Tibial artery (tissue), 4 donors: ENCODE measurements at places on chromosomes 7 and 10.

- DNase-seq: no peak
Measured at GRCh38 chr10:21293518-21294356, 231.7 kb downstream of the SKIDA1 start.

- no peak for DNase-seq
Measured at GRCh38 chr7:11576310-11576709, 255.7 kb downstream of the THSD7A start.

GRCh38 chr7:83824214-83824613, 175.3 kb upstream of the SEMA3E start:
- no peak for DNase-seq

GRCh38 chr7:43779045-43779812, 20.7 kb downstream of the BLVRA start:
- peak; percentile 16 for DNase-seq

DNA sequence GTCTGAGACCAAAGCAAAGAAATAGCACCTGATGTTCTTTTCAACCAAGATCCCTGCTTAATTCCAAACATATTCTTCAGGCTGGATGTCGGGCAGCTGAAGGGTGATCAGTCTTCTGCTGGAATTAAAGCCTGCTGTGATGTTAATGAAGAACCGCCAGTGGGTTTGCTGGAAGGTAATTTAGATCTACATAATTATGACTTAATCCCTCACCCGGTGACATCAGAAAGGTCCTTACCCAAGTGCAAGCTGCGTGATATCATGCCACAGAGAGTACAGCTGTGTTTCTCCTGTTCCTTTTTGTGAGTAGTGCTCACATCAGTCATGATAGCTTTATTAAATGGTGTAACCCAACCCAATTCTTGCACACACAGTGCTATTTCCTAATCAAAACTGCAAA, 29.1 kb upstream of the LRGUK start:
- no peak for DNase-seq

DNA sequence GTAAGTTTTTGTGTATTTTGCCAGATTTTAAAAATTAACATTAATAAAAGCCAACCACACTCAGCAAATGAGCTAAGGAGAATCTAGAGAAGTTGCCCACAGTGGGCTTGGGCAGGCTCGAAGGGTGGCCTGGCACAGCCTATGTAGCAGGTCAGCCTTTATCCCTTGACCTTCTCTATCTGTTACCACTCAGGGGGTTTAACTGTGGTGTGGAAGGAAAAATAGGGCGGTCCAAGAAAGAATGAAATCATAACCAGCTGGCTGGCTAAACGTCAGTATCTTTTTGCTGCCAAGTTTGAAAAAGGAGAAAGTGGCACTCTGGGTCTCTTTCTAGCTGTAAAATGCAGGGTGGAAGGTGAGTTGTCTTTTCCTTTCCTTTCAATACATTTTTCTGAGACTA, 130.3 kb upstream of the ASAH2 start:
- DNase-seq: no peak

- no peak for DNase-seq
Measured at GRCh38 chr10:102759497-102760210, 15.9 kb downstream of the WBP1L start.

DNA sequence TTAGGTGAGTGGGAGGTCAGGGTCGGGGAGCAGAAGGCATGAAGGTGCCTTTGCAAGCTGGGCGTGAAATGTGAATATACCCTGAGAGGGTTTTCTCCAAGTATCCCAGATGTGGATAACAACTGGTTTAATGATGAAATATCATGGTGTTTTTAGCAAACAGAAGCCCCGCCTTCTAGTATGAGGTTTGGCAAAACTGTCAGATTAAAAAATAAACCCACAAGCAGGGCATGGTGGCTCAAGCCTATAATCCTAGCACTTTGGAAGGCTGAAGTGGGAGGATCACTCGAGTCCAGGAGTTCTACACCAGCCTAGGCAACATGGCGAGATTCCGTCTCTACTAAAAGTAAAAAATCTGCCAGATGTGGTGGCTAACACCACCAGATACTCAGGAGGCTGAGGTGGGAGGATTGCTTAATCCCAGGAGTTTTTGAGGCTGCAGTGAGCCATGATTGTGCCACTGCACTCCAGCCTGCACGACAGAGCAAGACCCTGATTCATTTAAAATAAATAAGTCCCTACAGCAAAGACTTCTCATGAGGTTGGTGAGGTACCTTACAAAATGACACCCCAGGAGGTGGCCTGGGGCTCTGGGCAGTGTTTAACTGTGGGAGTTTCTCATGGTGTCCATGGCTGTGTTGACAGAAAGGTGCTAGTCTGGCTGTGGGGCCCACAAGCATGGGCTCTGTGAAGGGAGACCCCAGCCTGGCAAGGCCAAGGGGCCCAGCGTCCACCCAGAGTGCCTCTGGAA, 6.7 kb upstream of the PWWP2B start:
- peak; percentile 9 for DNase-seq

DNA sequence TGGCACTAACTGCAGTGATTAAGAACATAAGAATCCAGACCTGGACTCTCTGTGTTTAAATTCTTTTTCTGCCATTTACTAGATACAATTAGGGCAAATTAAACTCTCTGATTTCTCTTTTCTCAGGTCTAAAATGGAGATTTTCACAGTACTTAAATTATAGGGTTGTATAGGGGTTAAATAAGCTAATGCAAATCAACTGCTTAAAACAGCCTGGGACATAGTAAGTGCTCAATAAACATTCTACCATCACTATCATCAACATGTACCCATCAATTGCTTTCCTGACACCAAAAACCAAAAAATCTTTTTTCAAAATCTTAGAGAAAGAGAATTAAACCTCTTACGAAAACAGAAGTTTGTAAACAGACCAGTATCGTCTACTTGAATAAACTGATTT, 4.5 kb downstream of the ZNF800 start:
- DNase-seq: no peak

DNA sequence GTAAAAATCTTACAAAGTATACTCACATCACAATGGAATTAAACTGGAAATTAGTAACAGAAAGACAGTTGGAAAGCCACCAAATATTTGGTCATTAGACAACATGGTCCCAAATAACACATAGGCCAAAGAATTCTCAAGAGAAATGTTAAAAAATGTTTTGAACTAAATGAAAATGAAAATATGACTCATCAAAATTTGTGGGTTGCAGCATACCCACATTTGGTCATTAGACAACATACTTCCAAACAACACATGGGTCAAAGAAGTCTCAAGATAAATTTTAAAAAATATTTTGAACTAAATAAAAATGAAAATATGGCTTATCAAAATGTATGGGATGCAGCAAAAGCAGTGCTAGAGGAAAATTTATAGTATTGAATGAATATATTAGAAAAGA, 130.6 kb downstream of the MARCHF5 start:
- no peak for DNase-seq

DNA sequence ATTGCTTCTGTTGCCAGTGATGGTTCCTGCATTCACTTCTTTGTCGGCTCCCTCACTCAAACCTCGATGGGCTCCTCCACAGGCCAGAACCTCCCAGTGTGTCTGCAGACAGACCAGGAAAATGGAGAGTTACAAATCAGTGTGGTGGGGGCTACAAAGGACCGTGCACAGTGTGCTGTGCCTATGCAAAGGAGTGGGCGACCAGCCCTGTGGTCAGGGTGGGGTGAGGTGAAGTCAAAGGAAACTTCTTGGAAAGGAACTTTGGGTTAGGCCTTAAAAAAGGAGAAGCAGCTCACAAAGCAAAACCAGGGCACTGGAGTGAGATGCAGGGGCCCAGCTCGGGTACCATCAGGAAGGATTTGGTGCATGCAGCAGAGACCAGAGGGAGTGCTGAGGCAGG, 304.3 kb upstream of the ZMIZ1 start:
- DNase-seq: peak; percentile 34

- DNase-seq: no peak
Measured at GRCh38 chr7:91463330-91463729, 199.1 kb downstream of the FZD1 start.

DNA sequence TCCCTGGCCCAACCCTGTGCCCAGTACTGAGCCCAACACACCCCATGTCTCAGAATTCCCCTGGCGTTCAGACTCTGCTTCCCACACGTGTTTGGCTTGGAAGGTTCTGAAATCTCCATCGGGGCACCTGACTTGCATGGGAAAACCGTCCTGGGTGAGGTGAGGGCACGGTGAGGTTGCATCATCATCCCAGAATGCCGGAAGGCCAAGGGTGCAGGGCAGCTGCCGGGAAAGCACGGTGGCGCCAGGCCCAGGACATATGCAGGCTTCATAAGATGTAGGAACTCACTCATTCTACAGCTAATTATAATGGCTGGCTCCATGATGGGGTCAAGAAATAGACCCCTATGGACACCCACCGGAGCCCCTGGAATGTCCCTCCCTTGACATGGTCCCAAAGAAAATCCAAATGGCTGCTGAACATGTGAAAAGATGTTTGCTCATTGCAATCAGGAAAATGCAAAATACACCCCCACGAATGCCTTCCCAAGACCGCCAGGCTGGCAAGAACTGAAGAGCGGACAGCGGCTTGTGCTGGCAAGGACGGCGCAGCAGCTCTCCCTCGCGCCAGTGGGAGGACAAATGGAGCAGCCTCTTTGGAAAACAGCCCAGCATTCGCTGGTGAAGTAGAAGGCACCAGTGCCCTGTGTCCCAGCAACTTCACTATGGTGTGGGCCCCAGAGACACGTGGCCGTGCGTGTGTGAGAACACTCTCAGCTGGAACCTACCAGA, 2.3 kb downstream of the KNDC1 start:
- no peak for DNase-seq

DNA sequence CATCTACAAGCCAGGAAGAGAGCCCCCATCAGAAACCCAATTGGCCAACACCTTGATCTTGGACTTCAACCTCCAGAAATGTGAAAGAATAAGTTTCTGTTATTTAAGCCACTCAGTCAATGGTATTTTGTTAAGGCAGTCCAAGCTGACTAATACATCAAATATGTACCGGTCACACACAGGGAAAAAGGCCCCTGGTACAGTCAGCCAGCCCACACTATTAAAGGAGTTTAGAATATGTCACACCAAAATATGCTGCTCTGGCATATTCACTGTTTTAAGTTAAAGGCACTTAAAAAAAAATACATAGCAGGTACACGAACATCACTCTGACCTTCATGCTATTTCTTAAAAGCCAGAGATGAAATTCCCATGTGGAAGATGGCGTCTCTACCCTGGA, 15.2 kb upstream of the CDCA7L start:
- DNase-seq: no peak

DNA sequence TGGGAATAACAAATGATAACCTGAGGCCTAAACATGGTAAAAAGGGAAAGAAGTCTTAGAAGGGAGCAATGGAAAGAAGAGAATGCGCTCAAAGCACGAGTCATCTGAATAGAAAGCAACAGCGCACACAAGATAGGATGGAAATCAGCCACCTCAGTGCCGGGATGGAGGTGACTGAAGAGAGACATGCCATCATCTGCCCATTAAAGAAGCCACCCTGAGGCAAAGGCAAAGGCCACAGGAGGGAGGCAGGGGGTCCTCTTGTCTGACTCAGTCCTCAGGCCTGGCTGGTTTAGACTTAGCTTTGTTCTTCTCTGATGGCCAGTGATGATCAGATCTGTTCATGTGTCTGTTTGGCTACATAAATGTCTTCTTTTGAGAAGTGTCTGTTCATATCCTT, 180.6 kb downstream of the CHCHD3 start:
- no peak for DNase-seq

DNA sequence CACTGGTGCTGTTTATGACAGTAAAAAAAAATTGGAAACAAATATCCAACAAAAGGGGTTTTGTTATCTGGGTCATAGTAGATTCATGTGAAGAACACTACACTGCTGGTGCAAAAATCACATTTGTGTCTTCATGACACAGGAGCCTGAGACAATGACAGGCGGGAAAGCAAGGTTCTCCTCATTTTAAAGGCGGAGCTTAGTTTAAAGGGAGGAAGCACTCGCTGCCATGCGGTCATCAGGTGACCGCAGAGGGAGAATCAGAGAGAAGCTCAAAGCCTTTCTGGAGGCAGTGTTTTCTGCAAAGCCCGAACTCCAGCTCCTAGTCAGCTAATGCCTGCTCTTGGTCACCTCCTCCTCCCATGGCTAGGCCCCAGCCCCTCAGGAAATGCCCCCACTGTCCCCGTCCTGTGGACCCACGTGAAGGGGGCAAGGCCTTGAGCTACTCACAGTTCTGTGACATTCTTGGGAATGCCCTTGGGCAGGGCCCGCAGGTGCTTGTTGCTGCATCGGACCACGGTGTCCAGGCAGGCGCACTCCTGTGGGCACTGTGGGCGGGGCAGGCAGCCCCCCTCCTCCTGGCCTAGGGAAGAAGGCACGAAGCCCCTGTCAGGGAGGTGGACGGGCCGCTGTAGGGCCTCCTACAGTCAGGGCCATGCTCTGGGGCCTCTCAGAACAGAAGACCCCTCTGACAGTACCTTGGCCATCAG, 146.1 kb downstream of the SLIT1 start:
- DNase-seq: no peak

DNA sequence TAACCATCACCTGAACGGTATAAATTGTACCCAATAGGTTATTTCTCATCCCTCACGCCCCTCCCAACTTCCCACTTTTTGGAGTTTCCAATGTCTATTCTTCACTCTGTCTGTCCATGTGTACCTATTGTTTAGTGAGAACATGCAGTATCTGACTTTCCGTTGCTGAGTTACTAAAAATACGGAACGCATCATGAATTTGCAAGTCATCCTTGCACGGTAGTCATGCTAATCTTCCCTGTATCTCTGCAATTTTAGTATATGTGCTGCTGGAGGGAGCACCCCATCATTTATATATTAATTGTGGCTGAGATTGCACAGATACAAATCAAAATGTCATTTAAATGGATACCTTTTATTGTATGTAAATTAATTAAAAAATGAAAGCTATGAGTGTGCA, 75.7 kb upstream of the SFMBT2 start:
- no peak for DNase-seq

DNA sequence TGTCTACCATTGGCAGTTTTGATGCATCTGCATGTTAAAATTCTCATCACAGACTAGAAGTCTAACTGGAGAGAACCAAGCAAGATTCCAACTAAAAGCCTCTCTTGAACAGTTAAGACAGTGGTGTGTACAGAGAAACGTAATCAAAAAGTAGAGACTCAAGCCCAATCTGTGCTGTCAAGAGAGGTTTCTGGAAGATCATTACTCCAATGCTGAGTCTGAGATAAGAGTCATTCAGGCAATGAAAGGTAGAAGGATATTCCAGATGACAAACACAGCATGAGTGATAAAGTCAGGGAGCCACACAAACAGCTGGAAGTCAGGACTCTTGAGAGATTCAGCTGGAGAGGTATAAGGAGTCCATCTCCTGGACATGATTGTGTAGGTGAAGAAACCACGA, 48.7 kb downstream of the IQUB start:
- DNase-seq: no peak

DNA sequence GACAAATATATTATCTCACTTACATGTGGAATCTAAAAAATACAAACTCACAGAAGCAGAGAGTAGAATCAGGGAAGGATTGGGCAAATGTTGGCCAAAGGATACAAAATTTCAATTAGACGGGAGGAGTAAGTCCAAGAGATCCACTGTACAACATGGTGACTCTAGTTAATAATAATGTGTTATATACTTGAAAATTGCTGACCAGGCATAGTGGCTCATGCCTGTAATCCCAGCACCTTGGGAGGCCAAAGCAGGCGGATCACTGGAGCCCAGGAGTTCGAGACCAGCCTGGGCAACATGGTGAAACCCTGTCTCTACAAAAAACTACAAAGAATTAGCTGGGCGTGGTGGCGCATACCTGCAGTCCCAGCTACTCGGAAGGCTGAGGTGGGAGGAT, 16.4 kb downstream of the MTERF1 start:
- DNase-seq: no peak

- no peak for DNase-seq
Measured at GRCh38 chr7:1883031-1883761, 213.1 kb downstream of the ELFN1 start.
